Right ventricle myocardium superior (tissue), 1 donor: ENCODE measurements at places on chromosomes 5 and 9.

DNA sequence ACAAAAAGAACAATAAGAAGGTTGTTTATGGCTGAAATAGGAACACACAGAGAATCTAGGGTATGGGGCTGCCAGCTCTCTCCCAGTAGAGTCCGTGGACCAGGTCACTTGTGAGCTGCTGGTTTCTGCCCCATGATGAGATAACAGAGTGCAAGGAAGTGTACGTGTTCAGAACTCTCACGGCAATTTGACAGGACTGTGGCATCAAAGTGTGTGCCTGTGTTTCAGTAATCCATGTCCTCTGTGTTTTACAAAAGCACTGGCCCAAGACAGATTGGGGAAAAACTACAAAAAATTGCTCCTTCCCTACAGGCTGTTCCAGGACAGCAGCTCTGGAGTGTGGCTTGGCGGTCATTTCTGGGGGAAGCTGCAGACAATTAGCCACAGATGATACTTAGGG, 184.6 kb downstream of the AUH start:
- no peak for DNase-seq

DNA sequence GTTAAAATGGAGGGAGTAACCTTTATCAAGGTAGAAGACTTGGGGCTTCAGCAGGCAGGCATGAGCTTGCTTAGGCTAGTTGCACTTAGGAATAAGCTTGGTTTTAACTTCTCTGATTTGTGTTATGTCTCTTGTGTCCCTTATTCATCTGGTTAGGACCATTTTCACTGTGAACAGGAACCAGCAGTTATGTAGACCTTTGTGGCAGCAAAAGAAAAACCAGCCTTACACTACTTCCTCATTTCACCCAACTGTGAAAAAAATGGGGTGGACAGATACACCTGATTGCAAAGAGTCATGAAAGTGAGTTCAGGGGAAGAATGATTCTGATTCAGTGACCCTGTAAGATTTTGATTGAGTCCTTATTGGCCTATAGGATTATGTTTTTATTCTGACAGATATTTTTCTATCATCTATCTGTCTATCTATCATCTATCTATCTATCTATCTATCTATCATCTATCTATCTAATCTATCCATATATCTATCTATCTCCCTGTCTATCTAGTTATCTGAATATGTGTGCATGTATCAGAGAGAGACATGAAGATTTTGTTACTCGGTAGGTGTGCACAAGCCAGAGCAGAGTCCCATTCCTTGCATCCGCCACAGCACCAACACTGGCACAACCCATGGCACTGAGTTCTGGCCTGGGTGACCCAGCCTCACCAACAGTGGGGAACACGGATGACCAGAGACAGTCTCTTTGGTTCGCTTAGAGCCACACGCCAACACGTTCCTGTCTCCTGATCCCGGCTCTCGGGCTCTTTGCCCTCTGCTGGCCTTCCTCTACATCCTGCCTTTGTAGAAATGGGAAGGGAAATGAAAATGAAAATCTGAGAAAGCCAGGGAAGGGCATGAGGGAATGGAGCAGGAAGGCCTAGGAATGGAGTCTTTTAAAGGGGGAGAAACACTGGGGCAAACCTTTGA, 1.3 kb upstream of the ZNF366 start:
- no peak for DNase-seq

GRCh38 chr5:172669386-172670004, 28.4 kb downstream of the NEURL1B start:
- DNase-seq = no peak

GRCh38 chr5:72070529-72070928, 36.7 kb upstream of the MAP1B start:
- no peak for DNase-seq

DNA sequence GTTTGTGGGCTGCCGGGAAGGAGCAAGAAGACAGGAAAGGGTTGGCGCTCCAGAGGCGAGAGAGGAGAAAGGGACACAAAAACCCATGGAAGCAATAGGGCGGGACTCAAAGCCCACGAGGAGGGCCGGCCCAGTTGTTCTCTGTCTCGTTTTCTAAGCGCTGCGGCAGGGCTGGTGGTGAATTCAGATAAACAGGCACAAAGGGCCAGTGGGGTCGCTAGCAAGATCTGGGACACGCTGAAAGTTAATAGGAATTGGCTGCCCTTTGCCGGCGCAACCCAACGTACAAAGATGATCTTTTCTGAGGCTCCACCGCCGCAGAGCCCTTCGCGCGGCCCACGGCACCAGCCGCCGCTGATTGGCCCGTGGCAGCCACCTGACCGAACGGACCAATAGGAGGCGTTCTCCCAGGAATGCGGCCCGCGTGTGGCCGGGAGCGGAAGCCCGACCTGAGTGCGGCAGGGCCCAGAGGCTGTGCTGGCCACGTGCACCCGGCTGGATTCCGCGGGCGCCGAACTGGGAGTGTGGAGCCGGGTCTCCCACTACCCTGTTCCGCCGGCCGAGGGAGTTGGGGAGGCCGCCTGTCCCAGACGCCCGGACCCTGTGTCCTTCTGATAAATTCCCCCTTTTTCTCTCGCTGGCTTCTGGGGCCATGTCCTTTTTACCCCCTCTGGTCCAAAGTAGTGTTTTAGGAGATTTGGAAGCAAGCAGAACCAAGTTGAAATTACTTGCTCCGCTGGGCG, 16.8 kb upstream of the NSD1 start:
- peak; percentile 94 for DNase-seq

GRCh38 chr5:148839960-148840359, 13.5 kb downstream of the ADRB2 start:
- no peak for DNase-seq

GRCh38 chr9:129182625-129183494, 4.8 kb upstream of the IER5L start:
- peak; percentile 64 for DNase-seq

GRCh38 chr9:97418880-97419279, 7.0 kb downstream of the TDRD7 start:
- no peak for DNase-seq

- DNase-seq = no peak
Measured at GRCh38 chr9:32010322-32010721, 374.1 kb upstream of the ACO1 start.

DNA sequence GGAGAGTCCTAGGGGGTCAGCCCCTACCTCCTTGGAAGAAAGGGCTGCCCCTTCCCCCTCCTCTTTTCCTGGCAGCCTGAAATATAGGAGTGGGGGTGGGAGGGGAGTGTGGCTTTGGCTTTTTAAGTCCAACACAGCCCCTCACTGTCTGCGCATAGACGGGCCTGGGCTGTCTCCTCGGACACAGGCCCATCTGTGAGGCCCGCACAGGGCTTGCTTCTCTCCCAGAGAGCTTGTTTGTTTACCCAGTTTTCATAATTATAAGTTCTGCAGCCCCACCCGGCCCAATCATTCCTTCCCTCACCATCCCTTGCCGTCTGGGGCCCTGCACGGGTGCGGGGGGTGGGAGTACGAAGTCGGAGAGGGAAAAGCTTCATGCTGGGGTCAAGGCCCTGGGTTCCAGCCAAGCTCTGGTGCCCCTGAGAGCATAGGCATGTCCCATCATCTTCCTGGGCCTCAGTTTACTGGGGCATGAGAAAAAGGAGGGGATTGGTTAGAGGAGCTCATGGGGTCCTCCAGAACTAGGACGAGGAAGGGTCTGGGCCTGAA, 54.0 kb upstream of the STXBP1 start:
- no peak for DNase-seq

DNA sequence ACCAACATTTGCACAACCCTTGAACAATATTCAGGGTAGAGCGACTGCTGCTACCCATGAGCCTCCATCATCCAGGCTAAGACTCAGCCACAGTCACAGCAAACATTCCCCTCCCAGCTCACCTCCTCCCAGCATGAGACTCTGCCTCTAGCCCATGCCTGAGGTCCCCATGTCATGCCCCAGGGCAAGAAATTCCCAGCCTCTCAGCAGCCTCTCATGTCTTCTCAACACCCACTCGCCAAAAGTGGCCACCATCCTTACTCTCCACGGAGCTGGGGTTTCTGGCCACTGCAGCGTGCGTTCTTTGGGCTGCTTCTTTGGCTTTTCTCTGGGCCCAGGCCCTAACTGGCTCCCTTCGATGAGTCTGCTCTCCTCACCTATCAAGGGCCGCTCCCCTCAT, 82.2 kb downstream of the NSUN2 start:
- DNase-seq = no peak

DNA sequence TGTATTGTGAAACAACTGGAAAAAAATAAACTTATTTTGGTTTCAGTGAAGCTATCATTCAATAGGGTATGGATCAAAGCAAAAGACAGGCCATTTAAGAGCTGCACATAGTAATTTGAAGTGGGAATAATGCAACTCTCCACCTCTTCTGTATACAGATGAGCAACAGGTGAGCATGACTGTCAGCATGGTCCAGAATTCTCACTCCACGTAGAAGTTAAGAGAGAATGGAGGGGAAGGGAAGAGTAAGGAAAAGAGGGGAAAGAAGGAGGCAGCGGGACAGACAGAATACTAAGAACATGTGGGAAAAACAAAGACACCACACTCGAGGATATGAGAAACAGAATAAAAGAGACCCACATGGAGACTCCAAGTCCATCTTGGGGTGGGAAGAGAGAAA, 396.1 kb upstream of the GRIA1 start:
- DNase-seq = no peak

GRCh38 chr9:26346942-26347477, 545.6 kb downstream of the CAAP1 start:
- no peak for DNase-seq

DNA sequence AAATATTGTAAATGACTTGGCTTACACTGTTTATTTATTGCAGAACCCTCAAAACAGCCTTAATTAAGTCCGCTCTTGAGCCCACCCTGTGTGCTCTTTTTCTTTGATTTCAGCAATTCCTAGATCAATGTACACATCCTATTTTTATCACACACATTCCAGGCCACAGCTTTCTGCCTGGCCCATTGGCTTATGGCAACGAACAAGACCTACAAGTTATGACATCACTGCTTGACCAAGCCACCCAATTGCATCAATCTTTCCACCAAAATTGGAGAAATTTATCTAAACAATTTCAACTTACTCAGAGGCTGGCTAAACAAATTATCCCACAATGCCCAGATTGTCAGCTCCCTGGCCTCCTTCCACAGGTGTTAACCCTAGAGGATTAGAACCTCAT, 158.4 kb downstream of the CPLANE1 start:
- no peak for DNase-seq

DNA sequence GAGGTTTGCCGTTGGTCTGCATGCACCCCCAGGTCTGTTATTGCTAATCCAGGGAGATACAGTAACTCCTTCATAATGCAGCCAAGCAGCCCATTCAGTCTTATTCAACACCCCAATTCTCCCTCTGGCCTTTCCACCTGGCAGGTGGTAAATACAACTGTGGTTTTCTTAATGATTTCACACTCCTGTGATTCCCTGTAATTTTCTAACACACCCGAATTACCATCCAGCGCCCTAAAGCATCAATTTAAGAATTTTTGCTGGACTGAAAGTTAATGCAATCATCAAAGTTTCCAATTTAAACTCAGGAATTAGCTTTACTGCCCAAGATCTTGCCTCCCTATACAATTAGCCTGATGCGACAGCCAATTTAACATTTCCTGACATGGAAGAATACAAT, 62.5 kb downstream of the GNAQ start:
- DNase-seq = no peak

DNA sequence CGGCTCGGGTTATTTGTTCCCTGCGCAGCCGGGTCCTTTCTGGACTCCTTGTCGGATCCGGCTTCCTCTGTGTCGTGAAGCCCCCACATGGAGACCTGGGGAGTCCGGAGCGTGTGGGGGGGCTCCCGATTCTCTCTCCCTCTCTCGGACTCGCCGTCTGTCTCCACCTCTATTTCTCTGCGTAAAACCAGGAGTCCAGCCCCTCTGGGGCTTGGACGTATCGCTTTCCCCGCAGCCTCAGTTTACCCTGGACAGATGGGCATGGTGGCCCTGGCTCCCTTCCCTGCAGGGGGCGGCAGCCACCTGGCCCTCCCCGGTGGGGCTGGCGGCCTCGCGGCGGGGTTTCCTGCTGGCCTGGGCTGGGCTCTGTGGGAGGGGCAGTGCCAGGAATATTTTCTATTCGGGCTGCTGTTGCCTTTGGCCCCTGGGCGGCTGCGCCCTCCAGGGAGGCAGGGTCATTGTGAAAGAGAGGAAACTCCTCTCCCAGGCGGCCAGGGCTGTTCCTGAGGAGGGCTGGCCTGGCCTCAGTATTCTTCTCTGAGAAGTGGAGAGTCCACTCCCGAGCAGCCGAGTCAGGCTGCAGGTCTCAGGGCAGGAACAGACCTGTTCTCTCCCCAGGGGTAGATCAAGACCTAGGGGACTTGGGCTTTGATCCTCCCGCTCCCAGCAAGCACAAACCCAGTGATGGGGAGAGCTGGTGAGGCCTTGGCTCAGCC, 665 bp downstream of the ASS1 start:
- DNase-seq = peak; percentile 76

- no peak for DNase-seq
Measured at GRCh38 chr5:126707080-126707479, 69.9 kb upstream of the LMNB1 start.

DNA sequence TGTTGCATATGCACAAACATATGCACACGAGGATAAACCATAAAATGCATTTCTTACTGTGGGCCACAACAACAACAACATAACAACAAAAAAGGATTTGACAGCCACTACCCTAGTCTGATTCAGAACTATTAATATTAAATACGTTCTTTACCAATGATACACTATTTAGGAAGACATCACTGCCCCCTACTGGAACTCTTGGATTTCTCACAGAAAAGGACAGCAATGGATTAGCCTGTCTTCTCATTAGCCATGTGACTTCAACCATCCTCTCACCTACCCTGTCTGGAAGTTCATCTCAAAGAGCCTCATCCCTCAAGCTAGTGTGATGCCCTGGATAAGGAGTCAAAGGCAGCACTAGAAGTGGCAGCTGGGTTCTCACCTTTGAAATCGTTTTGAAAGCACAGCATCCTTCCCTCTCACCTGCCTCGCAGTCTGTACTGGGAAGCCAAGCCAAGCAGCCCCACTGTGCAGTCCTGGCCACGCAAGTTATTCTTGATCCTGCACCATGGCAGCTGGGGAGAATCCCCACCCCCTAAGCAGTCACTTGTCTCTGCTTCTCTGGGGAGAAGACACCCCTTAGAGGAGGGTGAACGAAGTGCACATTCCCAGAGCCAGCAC, 64.6 kb downstream of the SH3TC2 start:
- DNase-seq = no peak

DNA sequence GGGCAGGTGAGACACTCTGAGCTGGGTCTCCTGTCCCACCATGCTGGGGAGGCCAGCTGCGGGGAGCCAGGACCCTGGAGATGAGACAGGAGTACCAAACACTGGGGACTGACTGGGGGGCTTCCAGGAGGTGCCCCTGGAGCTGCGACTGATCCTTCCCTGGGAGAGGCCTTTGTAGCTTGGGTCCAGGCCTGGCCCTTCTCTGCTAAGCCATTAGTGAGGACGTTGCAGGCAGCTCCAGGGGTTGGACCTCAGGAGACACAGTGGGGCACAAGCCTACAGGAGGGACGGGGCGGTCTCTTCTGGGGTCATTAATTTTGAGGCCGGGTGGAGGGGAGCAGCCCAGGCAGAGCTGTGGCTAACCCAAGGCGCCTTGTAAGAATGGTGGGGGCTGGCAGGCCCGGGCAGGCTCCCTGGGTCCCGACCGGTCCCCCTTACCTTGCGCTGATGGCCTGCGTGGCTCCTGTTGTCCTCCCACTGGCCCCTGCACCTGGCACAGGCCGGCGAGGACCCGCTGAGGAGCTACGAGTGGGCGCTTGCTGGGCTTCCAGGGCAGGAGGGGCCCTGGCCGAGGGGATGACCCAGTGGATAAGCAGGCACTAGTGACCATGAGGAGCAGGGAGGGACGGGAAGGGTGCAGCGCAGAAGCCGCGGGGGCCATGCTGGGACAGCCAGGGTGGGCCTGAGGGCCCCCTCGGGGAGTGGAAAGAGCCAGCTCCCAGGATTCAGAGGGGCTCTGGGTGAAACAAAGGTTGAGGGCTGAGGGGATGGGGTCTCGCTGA, 5.1 kb downstream of the MRPS2 start:
- DNase-seq = no peak

- DNase-seq = no peak
Measured at GRCh38 chr9:95134457-95134881, 183.0 kb downstream of the FANCC start.
